Epithelial cell of proximal tubule (primary cell): ENCODE measurements at places on chromosomes 11 and 22.

DNA sequence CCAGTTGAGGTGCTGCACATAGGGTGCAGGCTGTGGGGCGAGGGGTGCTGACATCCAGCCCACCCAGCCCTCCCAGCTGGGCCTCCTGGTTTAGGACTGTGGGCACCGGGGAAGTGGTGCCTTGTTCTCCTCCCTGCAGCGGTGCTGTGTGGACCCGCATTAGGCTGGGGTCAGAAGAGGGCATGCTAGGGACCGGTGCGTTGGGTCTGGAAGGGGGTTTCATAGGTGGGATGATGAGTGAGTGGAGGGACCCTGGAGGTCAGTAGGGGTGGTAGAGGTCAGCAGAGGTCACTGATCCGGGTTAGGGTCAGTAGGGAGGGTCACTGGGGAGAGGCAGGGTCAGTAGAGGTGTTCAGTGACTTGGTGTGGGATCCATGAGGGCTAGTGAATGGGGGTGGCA is 6.7 kb upstream of the MYBPC3 start:
- no peak for DNase-seq

DNA sequence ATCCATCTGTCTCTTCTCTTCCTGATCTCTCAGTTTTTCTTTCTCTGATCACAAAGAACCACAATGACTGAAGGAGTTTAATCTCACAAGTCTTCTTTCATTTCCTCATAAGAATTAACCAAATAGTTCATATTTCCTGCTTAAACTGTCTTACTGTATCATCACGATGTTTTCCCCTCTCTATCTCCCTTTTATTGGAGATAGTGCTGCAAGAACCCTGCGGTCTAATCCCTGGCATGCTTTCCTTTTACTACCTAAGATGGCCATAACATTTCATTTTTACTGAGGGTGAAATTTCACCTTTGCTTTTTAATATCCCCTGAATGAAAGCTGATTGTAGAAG is 28.9 kb downstream of the CARD18 start:
- DNase-seq: no peak

GRCh38 chr11:128086794-128087193 is 500.6 kb downstream of the ETS1 start:
- DNase-seq: no peak

DNA sequence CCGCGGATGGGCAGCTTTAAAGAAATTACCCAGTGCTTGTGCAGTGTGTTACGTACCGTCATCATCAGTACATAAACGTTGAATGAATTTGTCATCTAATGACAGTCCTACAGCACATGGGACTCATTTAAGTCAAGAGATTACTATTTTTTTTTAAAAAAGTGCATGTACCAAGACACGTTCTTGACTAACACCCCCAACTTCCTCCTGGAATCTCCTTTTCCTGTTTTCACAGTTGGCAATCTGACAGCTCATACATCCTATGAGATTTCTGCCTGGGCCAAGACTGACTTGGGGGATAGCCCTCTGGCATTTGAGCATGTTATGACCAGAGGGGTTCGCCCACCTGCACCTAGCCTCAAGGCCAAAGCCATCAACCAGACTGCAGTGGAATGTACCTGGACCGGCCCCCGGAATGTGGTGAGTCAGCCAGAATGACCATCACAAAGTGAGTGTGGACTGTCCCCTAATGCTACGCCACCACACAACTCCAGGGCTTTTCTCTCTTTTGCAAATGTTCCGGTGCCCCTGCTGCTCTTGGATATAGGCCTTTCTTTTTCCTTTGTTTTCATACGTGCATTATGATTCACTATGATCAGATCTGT is 162.0 kb upstream of the SORL1-AS1 start:
- DNase-seq: no peak

- DNase-seq: no peak
Measured at GRCh38 chr11:108614086-108614485, 20.5 kb upstream of the EXPH5 start.

- DNase-seq: no peak
Measured at GRCh38 chr11:61745781-61746441, 6.5 kb upstream of the MYRF start.

DNA sequence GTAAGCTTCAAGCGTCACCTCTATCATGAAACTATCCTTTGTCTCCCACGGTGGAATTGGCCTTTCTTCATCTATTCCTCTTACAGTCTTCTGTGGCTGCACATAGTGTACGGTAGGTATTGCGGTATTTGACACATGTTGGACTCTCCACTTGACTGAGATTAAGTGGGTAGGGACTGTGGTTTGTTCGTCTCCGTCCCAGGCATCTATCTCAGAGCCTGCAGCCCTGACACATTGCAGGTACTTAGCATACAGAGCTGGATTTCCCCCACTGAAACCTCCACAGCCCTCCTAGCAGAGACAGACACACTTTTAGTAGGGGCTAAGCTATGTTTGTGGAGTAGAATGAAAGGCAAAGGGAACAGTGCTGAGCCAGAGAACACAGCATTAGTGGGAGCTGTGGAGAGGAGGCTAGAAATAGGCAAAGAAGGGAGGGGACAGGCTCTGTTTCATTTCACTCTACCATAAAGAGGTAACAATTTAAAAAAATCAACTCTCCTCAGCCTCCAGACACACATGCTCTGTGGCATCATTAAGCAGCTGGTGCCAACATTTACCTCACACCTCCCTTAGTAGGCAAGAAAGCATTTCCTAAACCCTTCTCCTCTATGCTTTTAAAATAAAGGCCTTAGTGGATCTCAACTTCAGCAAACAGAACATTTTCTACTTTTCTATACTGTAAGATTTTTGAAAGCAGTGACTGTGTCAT is 277.5 kb downstream of the KIRREL3 start:
- DNase-seq: no peak

GRCh38 chr22:45248832-45249561 is 8.3 kb upstream of the KIAA0930 start:
- DNase-seq: no peak

DNA sequence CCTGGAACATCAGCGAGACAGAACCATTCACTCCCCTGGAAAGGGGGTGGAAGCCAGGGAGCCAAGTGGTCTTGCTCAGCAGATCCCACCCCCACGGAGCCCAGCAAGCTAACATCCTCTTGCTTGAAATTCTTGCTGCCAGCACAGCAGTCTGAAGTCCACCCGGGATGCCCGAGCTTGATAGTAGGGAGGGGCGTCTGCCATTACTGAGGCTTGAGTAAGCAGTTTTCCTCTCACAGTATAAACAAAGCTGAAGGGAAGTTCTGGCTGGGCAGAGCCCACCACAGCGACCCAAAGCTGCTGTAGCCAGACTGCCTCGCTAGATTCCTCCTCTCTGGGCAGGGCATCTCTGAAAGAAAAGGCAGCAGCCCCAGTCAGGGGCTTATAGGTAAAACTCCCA is 764.8 kb upstream of the LUZP2 start:
- no peak for DNase-seq

- no peak for DNase-seq
Measured at GRCh38 chr22:31192513-31192912, 19.6 kb upstream of the LIMK2 start.

- DNase-seq: no peak
Measured at GRCh38 chr11:119025541-119025940, 5.1 kb downstream of the SLC37A4 start.

DNA sequence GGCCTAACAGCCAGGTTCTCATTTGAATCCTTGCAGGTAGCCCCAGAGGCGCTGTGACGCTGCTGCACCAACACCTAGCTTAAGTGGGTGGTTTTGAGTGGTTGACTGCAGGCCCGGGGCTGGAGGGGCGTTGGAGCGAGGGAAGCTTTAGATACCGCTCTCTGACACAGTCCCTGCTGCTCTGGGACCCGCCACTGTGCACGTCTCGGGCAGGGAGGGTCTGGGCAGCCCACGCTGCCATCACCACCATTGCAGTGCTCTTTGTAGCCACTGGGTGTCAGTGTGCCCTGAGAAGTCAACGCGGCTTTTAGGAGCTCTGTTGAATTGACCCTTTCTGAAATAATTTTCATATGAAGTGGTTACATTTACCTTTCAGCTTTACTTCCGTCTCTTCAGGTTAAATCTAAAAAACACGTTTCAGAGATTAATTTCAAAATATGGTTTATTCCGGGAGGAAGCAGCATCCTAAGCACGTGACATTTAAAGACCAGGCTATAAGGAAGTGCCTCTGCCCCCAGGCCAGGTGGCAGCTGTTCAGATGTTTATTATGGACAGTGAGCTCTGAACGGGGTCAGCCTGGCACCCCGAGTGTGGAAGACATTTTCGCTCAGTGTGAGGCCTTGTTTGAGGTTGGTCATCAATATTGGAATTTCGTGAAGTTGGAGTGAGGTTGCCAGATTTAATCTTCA is 30.9 kb upstream of the PARVB start:
- no peak for DNase-seq

DNA sequence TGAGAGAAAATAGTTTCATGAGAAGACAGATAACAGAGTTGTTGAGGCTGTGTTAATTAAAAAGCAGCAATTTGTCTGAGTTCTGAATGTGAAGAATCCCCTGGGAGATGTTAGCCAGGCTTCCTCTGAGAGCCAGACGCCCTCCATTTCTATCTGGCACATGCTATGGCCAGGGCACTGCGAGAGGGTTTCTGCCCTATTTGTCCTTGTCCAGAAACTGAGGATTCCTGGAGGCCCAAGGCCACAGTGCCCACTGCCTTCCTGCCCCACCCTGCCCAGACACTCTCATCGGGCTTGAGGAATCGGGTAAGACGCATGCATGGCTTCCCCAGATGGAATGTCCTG is 484.6 kb downstream of the OPCML start:
- DNase-seq: no peak

GRCh38 chr11:63532117-63532516 is 4.5 kb upstream of the PLAAT4 start:
- no peak for DNase-seq

GRCh38 chr11:62479631-62480201 is 60.9 kb downstream of the SCGB1A1 start:
- no peak for DNase-seq

DNA sequence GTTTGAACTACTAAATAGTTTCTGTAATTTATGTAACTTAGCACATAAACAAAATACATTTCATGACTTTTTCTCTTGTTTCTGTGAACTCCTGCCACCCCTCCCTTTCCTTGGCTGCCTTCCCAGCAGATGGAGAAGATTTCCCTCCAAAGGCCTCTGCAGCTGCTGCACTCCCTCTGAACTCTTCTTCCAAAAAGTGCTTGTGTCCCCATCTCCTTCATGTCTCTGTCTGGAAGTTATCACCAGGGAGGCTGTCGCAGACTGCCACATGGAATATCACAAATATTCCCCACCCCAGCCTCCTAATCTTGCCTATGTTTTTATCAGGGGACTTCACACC is 1068.3 kb downstream of the OPCML start:
- no peak for DNase-seq

DNA sequence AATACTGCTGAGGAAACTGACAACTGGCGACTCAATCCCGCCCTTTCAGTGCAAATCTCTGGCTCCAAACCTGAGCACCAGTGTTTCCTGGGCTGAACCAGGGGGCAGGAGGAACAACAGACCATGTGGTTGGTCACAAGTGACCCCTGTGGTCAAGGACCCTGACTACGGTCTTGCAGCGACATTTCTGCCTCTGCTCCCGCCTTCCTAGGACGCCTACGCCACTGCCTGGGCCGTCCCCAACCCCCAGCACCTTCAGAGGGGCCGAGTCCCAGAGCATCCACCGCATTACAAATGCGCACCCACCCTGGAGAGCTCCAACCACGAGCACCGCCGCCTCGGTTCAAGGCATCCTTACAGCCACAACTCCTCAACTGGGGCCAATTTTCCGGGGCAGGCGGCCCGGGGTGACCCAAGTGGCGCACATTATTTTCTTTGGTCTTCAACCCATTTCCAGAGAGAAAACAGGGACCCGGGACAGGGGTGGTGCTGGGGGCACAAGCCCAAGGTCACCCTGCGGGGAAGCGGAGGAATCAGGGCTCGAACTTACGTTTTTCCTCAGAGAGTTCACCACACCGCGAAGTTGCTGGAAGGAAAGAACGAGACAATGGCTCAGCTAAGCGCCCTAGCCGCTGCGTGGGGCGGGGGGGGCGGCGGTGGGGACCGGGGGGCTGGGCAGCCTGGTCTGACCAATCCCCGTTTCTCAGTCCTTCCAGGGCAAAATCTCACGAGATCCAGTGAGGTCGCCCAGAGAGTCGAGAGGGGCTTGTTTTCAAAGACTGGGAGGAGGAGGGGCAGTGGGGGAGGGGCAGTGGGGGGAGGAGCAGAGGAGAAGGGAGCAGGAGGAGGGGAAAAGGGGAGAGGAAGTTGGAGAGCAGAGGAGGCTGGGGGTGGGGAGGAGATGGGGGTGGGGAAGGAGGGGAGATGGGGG is 1.8 kb downstream of the PRAME start:
- DNase-seq: no peak

GRCh38 chr22:41367039-41367679 is 14.6 kb upstream of the TEF start:
- DNase-seq: peak; percentile 10

GRCh38 chr22:33519071-33519973 is 401.0 kb downstream of the LARGE1 start:
- DNase-seq: no peak

DNA sequence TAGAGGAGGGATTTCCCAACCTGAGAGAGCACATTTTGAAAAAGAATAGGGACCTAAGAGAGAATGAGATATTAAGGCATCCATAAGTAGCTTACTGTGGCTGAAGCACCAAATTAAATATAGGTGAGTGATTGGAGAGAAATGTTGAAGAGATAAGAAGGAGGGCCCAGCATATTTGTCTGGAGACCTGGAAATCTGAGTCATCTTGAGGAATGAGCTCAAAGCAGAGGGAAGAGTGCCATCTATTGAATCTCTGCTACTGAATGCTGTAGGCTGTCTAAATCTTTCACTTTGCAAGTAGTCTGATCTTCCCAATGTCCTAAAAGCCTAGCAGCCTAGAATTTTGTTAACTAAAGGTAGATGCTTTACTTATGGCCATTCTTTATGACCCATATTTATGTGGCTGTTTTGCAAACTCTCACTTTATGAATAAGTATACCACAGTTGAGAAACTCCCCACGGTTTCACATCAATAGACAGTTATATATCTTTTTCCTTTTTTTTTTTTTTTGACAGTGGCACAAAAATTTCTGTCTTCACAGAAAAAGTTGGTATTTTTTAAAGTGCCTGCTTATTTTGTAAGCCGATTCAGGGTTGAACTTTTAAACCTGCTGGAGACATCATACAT is 2093.5 kb downstream of the LRRC4C start:
- DNase-seq: peak; percentile 15

DNA sequence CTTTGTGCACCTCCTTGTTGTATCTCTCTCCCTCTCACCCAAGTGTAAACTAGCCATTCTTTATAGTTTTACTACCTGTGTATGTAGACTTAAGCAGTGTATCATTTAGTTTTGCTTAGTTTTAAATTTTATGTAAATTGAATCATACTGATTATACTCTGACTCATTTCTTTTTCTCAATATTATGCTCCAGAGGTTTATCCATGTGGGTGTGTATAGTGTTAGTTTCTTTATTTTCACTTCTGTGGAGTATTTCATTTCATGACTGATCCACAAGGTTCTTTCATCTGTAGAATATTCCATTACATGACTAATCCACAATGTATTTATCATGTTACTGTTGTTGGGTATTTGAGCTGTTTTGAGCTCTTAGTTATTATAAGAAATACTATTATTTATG is 62.0 kb downstream of the CCDC34 start:
- DNase-seq: no peak
